ENCODE measurements at places on chromosomes 6 and 20.

- DNase-seq: no peak
Measured at GRCh38 chr20:60358101-60358500, 399.9 kb downstream of the CDH26 start.

DNA sequence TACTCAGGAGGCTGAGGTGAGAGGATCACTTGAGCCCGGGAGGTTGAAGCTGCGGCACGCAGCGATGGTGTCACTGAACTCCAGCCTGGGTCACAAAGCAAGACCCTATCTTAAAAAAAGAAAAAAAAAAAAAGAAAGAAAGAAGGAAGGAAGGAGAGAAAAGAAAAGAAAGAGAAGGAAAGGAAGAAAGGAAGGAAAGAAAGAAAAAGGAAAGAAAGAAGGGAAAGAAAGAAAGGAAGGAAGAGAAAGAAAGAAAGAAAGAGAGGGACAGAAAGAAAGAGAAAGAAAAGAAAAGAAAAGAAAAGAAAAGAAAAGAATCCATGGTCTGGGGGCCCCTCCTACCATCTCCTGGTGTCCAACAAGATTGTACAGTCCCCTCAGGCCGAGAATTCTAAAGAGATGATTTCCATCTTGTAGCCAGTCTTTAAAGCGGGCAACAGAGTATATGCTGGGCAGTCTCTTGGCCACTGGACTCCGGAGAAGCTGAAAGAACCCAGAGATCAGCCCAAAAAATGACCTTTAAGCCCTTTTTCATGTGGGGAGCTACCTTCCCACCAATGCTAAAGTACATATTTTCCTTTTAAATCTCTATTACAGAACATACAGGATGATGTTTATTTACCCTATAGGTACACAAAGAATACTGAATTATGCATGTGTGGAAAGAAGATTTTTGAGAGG lies 23.7 kb upstream of the RBL1 start:
- DNase-seq: no peak

DNA sequence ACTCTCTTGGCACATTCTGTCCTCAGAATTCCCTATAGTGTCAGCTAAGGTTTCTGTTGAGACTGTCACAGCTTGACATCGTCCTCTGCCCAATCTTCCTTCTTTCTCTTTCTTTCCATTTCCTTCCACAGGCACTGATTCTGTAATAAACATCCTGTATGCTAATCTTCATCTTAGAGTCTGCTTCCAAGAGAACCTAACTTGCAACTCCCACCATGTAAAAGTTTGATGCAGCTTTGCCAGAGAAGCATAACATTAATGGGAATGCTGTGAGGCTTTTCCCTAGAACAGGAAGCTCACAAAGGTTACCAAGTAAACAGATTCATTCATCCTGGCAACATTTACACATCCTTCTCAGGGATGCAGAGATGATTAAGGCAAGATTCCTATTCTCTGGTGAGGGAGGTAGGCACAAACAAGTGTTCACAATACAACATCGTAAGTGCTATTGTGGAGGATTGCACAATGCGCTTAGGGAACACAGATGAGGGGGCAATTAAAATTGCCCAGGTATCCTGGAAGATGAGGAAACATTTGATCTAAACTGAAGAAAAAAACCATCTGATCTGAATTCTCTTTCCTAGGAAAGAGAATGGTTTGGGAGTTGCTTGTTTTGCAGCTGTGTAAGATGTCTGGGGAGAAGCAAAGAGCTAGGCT lies 74.7 kb downstream of the GRM1 start:
- DNase-seq: no peak

GRCh38 chr6:10658910-10659698 lies 35.3 kb downstream of the C6orf52 start:
- no peak for DNase-seq

DNA sequence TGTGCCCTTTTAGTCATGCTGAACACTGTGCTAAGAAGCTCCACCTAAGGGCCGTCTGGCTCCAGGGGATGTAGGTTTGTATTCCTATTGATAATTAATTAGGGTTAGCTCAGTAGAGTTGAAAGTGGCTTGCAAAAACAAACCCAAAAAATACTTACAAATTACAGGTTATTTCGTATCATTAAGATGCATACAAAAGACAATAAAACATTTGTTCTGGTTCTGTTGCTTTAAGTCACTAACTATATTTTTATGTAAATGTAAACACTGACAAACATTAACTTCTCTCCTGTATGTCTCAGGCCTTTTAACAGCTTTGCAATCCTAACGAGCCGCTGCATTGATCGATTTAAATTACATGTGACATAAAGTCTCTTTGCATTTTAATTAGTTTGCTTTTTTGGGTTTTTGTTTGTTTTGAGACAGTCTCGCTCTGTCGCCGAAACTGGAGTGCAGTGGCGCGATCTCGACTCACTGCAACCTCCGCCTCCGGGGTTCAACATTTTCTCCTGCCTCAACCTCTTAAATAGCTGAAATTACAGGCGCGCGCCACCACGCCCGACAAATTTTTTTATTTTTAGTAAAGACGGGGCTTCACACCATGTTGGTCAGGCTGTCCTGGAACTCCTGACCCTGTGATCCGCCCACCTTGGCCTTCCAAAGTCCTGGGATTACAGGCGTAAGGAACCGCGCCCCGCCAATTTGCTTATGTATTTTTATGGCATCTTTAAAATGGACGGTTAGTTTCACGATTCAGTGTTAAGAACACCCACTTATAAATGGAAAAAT lies 110.9 kb downstream of the HFE start:
- DNase-seq: no peak

GRCh38 chr20:22744341-22745193 lies 160.2 kb upstream of the FOXA2 start:
- DNase-seq: no peak

DNA sequence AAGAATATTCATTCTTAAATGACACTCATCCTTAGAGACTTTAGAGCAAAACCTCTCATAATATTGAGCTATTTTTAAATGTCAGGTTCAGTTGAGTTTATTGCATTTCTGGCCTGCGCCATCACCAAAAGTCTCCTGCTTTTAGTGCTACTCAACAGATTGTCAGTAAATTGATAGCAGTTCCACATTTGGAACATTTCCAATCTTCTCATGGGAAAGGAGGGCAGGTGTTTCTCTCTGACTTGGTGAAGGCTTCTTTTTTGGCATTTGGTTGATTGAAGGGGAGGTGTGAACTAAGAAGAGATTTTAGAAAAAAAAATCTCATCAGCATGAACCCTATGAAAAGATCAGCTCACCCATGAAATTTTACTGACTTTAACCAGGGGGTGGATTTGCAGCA lies 125.9 kb upstream of the INSM1 start:
- no peak for DNase-seq

- no peak for DNase-seq
Measured at GRCh38 chr6:7314414-7314813, 1.4 kb upstream of the SSR1 start.

DNA sequence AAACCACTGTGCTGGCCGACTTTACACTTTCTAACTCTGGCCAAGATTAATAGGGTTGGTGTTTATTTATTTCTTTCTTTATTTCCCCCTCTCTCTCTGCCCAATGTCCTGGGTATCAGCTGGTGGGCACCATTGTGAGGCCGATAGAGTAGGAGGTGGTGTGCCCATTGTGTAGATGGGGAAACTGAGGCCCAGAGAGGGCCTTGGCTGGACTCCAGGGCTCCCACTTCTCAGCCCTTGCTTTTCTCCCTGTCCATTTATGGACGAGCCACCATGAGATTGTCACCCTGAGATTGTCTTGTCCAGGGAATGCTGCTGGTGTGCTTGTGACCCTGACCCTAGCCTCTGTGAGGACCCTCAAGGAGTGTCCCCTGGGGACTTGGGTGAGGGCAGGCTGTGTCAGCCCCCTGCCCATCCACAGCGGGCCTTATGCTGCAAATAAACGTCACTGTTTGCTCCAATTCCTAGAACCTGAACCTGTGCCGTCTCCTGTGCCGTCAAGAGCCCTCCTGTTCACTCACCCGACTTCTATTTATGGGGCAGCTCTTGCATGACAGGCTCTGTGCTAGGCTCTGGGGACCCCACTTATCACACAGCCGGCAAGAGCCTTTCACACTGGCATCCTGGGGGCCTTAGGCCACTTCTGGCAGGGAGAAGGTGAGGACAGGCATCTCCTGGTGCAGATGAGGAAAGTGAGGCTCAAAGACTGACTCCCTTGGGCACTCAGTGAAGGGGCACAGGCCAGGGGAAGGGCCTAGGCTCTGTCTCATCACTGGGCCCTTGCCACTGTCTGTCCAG lies 24.8 kb downstream of the SUN5 start:
- DNase-seq: no peak

GRCh38 chr6:18792866-18793265 lies 405.7 kb downstream of the RNF144B start:
- DNase-seq: no peak

- DNase-seq: no peak
Measured at GRCh38 chr6:31087494-31088089, 24.8 kb downstream of the C6orf15 start.

DNA sequence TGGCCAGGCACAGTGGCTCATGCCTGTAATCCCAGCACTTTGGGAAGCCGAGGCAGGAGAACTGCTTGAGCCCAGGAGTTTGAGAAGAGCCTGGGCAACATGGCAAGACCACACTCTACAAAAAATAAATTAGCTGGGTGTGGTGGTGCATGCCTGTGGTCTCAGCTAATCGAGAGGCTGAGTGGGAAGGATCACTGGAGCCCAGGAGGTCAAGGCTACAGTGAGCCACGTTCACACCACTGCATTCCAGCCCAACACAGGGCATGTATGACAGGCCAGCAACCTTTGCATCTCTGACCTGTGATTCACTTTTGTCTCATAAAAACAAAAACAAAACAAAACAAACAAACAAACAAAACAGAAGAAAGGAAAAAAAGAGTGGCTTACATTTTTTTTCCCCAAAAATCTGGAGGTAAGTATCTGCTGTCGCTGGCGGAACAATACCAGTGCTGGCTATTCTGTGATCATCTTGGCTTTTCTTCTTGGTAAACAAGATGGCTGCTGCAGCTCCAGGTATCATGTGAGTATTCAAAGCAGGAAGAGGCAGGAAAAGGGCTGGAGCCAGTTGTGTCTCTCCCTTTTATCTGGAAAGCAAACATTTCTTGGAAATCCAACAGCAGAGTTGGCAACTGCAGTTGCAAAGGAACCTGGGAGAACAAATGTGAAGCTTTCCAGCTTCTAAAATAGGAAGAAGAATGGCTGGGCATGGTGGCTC lies 40.4 kb upstream of the ZMYND8 start:
- no peak for DNase-seq

GRCh38 chr20:10306440-10307358 lies 88.1 kb downstream of the SNAP25 start:
- no peak for DNase-seq

DNA sequence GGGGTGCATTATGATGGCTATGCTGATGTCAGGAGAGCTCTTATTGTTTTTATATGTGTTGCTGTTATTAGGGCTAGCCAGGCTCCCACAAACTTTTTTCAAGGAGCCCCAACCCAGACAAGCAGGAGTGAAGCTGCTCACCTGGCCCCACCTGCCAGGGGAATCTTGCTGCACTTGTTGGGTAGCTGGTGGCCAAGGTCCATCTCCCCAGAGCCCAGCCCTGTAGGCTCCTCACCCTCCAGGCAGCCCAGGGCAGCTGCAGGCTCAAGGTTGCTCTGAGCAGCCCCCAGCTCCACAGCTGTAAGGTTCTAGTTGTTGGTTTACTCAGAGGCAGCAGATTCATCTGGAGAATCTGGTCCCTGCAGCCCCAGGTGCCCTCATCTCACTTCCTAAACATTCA lies 46.8 kb upstream of the SIRPA start:
- DNase-seq: no peak

GRCh38 chr6:34350934-34351217 lies 41.6 kb downstream of the NUDT3 start:
- DNase-seq: no peak

DNA sequence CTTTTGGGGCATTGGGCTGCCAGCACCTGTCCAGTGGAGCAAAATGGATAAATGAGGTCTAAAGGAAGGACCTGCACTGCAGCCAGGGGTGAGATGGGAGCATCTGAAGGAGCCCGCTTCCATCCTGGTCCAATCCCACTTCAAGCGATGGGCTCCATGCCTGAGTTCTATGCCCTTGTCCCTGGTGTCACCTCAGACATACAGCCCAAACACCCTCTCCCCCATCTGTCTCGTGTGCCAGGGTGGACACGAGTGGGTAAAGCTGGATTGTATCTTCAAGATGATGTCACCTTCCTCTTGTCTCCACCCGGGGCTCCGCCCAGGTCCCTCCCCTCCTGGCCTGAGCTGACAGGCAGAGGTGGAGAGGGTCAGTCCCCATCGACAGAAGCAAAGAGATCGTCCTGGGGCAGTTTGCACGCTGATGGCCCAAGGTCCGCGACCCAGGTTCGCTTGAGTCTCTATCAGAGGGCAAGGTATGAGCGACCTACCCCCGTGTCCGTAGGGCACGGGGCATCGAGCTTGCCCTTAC lies 544 bp downstream of the SMIM29 start:
- DNase-seq: no peak

- DNase-seq: no peak
Measured at GRCh38 chr6:43740321-43740960, 29.6 kb upstream of the VEGFA start.

DNA sequence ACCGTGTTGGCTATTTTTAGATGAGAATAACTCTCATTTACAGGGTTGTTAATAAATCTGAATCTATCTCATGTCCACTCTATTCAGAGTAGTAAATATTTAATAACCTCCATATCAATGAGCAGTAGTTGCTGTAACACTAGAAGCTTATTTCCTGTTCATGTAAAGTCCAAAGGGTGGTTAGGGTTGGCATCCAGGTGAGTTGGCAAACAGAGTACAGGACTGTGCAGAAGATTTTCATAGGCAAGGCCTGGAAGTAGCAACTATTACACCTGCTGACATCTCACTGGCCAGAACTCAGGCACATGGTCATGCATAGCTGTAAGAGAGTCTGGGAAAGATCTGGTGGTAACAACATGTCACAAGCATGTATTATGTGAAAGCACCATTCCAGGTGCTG lies 147.5 kb downstream of the PHF3 start:
- DNase-seq: no peak

DNA sequence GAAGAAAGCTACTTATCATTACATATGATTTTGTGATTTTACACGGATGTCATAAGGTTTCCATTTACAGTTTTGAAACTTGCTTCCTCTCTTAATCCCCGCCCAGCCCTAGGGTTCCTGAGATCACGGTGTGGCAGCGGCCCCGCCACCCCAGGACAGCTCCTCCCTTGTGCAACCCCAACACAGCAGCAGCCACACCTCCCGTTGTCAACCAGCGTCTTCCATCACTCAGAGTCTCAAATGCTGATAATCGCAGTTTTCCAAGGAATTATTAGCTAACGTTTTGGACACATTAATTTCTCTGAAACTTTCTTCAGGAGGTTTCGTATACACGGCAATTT lies 204.8 kb downstream of the THBS2 start:
- no peak for DNase-seq

DNA sequence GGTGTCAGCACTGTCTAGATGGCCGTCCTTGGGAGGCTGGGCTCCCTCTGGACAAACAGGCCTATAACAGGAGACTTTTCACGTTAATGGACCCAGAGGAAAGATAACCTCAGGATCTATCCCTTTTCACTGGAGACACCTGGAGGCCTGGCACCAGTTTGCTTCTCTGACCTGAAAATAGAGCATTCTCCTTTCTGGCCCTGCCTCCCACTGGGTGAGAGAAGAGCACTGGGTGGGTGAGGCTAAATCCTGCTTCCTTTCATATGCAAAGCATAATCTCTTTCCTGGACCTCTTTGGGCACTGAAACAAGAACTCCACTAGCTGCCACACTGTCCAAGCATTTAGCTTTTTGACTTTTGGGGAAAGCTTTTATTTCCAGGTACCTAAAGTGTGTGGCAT lies 78.3 kb downstream of the FOXO3 start:
- DNase-seq: no peak

- DNase-seq: no peak
Measured at GRCh38 chr6:161727083-161727833, 453.4 kb upstream of the AGPAT4 start.

Data from glomerular endothelial cell (primary cell).